ENCODE measurements at places on chromosomes 11 and 22. TPM values are rescaled to one million over a fixed set of nuclear protein-coding genes. Genes with fewer than 3 reads are reported as not detected.

Gene CREB3L1
- 66.7 TPM for total RNA-seq

- DNase-seq = no peak
Observed at GRCh38 chr11:128691802-128692752, 1.8 kb upstream of the FLI1 start.

GRCh38 chr22:38467904-38468442 lies at the start of gene KDELR3:
TSS of gene KDELR3 (plus strand) at chr22:38468096. CDS start at chr22:38468234, 138 bp downstream.
- peak; percentile 75 for DNase-seq

DNA sequence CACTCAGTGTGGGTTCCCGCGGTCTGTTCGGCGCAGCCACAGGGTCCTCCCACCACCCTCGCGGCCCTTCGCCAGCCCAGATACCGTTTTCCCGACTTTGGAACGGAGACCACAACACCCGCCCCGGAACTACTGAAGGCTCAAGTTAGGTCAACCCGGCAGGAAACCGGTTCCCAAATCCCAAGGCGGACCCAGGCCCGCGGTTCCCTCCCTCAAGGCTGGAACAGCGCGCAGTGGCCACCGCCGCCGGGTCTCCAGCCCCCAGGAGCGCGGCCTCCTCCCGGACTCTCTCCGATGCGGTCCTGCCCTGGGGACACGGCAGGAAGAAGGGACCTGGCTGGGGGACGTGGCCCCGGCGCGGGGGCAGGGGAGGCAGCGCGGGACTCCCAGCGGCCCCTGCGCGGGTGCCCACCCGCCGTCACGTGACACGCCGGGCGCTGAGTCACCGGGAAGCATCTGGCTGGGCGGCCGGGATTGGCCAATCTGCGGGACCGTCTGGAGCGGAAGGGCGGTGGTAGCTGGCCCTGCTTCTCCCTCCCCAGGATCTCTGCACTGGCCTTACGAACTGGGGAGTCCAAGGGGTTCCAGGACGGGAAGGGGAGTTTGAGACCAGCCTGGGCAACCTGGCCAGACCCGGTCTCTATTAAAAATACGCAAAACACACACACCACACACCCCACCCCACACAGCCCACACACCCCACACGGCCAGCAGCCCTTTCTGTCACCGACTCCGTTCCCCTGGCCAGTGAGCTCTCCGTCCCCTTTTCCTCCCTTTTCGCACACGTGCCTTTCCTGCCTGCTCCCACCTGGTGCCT lies 21.5 kb upstream of the MALAT1 start:
- peak; percentile 97 for DNase-seq

DNA sequence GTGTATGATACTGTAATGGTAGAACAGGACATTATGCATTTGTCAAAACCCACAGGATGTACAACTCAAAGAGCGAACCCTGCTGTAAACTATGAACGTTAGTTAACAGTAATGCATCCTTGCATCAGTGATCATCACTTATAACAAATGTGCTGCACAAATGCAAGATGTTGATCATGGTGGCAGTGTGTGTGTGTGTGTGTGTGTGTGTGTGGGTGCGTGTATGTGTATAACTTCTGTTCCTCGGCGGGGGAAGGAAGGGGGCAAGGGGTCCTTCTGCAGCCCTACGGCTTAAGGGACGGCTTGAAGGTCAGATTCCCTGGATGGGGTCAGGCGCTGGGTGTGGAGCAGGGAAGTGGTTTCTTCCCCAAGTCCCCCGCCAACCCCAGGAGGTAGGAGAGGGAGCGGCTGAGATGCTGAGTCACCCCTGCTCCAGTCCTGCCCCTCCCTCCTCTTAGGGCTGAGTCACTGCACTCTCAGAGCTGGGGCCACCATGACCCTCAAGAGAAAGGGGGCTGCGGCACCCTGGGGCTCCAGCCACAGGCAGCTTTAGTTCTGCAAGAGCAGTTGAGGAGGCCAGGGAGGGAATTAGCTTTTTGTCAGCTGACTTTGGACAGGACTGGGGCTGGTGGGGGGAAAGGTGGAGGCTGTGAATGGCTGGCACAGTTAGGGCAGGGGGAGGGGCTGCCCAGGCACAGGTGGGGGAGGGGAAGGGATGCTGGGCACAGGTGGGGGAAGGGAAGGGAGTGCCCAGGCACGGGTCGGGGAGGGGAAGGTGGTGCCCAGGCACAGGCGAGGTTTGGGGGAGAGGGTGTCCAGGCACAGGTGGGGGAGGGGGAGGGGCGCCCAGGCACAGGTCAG lies 8.8 kb upstream of the CTSD start:
- peak; percentile 88 for DNase-seq

- peak; percentile 47 for DNase-seq
Observed at GRCh38 chr22:45692549-45692948, 20.9 kb downstream of the ATXN10 start.

GRCh38 chr11:56172256-56172830 lies 4.1 kb upstream of the OR5J2 start:
- no peak for DNase-seq

Gene ZDHHC8
- total RNA-seq = 8.1 TPM

Gene HBB
- total RNA-seq = not detected

Gene KCNK4
- total RNA-seq = under 0.01 TPM

DNA sequence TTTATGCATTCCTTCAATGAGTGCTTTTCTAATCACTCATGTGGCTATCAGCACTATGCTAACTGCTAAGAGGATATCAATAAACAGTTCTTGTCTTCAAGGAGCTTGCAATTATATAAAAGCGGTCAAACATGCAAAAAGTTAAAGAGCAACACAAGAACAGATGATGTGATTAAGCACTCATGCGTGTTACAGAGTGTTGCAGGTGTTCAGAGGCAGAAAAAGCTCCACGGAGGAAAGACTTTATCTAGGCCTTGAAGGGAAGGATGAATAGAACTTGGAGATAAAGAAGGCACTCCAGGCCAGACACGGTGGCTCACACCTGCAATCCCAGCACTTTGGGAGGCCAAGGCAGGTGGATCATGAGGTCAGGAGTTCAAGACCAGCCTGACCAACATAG lies 13.6 kb downstream of the CD3E start:
- no peak for DNase-seq

DNA sequence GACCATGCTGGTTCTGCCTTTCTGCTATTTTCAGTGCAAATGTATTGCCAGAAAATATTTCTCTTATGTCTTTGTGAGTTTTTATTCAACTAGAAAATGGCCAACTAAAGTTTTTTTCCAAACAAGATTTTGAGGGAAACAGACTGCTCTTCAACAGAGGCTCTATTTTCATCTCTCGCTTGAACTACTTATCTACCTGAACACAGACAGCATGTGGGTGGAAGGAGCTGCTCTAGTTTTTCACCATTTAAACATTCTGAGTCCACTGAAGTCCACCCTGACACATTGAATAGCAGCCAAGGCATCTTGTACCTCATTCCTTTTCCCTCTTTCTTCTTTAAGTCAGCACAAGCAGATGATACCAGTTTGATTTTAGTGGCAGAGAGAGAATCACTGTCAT lies 9.8 kb upstream of the OR9I1 start:
- DNase-seq = no peak

DNA sequence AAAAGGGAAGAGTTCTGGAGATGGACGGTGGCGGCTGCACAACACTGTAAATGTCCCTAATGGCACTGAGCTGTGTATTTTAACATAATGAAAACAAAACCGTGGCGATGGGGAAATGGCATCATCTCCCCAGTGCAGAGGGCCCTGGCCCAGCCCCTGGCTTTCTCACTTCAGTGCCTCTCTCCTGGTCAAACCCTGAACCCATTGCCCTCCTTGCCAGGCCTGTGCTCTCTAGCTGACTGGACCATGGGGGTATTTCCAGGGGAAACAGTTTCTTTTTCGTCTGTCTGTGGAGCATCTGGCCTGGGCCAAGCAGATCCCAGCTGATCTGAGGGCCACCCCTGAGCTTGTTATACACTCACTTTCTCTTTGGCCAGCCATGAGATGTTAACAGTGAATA lies 17.4 kb upstream of the NAP1L4 start:
- no peak for DNase-seq

DNA sequence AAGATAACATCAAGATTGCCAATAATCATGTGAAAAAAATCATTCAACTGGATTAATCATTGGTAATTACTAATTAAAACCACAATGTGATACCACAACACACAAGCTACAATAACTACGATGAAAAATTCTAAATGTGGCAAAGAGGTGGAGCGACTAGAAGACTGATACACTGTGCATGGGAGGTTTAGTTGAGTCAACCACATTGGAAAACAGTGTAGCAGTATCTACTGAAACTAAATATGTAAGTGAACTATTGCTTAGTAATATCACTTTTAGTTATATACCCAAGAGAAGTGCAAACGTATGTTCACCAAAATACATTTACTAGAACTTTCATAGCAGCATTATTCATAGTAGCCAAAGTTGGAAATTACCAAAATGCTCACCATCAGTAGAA lies 359.9 kb downstream of the ETS1 start:
- DNase-seq = no peak

- DNase-seq = peak; percentile 55
Observed at GRCh38 chr11:83063073-83063754, 8.5 kb downstream of the RAB30 start.

DNA sequence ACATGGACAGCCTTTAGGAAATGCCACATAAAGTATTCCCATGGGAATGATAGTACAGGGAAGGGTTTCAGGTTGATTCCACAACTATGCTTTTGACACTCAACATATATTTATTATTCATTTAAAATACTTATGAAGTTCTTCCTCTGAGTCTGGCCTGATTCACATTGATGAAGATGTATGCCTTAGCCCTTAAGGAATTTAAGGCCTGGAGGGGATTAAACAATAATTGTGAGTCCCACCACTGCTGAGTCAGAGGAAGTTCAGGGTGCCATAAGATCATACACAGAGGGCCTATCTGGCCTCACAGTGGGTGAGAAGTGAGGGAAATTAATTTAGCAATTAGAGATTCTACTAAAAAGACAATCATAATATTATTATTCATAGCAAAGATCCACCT lies 161.1 kb upstream of the SNX19 start:
- no peak for DNase-seq

DNA sequence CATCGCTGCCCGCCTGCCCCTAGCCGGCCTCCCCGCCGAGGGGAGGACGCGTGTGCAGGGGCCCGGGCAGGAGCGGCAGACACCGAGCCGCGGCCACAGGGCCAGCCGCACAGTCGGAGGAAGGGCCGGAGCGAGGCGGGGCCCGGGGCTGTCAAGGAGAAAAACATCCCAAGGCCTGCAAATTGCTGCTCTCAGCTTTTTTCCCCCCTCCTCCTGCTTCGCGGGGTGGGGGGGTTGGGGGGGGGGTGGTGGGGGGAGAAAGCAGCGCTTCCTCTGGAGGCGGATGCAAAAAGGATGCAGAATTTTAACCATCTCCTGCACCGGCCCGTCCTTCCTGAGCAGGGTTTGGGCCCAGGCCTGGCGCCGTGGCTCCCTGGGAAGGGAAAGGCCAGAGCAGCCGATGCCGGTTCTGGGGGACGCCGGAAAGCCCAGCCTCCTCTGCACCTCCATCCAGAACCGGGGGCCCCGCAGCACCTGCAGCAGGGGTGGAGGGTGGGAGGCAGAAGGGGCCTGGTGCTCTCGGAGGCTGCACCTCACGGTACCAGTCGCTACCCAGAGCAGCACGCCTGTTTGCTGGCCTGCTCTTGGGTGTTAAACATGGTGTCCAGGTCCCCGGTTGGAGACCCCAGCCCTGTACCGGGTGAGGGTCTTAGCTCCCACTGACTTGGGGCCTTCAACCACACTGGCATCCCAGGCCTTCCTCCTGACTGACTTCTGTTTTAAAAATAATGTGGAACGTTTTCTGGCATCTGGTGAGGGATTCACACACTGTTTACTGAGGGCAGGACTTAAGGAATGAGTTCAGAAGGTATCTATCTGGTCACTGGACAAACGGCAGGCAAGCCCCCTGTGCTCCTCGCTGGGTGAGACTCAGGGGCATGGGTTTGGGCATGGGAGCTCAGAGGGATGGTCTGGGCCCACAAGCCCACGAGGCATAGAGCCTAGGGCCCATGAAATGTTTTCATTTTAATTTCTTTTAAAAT lies 77.4 kb upstream of the WNT7B start:
- DNase-seq = peak; percentile 82

- peak; percentile 100 for DNase-seq
Observed at GRCh38 chr11:75554258-75555022, 7.6 kb upstream of the SERPINH1 start.

GRCh38 chr11:15967166-15967565 lies 389.2 kb downstream of the SOX6 start:
- peak; percentile 42 for DNase-seq

GRCh38 chr11:82634091-82634490 lies 99.6 kb downstream of the FAM181B start:
- DNase-seq = no peak

- peak; percentile 36 for DNase-seq
Observed at GRCh38 chr11:83836883-83837654, 550.9 kb upstream of the CCDC90B start.

DNA sequence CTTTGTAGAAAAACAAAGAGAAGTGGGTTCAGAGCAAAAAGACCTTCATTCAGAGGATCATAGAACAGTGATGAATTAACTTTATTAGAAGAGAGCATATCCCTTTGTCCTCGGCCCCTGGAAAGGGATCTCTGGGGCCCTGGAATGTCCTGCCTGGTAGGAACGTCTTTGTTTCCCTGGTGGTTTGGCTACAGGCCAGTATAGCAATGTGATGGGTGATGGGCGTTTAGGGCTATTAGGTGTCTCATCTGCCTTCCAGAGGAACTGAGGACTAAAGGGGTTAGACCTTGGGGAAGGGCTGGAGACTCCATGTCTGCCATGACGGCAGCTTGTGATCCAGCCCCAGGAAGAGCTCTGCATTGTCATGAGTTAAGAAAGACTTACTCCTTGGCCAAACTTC lies 9.1 kb downstream of the APOL4 start:
- no peak for DNase-seq

GRCh38 chr11:117546431-117547194 lies 219.0 kb downstream of the CEP164 start:
- DNase-seq = no peak

DNA sequence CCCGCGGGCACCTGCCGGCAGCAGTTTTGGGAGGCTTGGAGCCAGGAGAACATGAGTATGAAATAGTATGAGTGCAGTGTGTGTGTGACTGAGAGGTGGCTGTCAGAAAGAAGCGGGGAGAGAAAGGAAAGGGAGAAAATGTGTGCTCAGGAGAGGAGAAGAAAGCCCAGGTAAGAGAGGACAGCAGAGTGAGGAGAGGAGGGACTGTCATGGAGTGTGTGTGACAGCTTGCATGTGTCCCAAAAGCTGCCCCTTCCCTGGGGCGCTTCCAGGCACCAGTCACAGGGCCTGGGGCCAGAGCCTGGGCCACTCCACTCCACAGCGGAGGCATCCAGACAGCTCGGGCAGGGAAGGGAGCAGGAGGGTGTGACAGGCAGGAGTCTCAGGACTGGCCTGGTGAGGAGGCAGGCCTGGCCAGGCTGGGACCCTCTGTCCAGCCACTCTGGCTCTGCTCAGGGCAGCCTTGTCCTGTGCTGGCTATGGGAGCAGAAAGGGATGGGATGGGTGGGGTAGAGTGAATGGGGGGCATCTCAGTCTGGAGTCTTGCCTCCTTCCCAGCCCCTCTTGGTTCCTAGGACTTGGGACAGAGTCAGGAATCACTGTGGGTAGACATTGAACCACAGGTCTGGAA lies 949 bp downstream of the MMP11 start:
- no peak for DNase-seq

DNA sequence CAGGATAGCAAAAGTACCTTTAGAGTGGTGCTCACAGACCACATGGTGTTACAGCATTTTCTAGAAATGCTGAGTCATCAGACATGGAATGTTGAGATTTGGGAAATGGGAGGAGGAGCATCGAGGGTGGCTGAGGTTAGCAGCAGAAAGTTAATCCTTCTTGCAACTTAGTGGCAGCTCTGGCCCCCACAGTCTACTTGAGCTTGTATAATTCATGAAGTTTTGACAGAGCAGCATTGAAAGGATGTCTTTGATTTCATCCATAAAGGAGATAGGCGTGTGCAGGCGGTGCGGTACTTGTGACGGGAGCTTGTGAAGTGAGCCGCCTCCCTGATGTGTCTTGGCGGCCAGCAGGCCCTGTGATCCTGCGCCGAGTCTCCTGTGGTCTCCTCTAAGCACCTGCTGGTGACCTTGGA lies 330.5 kb downstream of the TBC1D22A start:
- peak; percentile 84 for DNase-seq
